ENCODE measurements at places on chromosomes 13 and 19.

GRCh38 chr19:14901675-14902260, 15.8 kb upstream of the OR7A17 start:
- no peak for DNase-seq

DNA sequence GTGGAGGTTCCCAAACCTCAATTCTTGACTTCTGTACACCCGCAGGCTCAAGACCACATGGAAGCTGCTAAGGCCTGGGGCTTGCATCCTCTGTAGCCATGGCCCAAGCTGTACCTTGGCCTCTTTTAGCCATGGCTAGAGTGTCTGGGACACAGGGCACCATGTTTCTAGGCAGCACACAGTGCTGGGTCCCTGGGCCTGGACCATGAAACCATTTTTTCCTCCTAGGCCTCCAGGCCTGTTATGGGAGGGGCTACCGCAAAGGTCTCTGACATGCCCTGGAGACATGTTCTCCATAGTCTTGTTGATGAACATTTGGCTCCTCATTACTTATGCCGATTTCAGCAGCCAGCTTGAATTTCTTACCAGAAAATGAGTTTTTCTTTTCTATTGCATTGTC, 701.4 kb downstream of the FGF9 start:
- no peak for DNase-seq

DNA sequence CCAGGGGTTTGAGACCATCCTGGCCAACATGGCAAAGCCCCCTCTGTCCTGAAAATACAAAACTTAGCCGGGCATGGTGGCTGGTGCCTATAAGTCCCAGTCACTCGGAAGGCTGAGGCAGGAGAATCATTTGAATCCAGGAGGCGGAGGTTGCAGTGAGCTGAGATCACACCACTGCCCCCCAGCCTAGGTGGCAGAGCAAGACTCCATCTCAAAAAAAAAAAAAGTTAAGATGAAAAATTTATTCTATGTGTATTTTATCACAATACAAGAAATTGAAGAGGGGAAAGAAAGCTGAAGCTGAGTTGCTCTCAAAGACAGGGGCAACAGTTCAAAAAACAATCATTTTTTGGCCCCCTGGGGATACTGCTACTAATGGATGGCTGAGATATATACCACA, 31.1 kb downstream of the INSR start:
- DNase-seq, result no peak

DNA sequence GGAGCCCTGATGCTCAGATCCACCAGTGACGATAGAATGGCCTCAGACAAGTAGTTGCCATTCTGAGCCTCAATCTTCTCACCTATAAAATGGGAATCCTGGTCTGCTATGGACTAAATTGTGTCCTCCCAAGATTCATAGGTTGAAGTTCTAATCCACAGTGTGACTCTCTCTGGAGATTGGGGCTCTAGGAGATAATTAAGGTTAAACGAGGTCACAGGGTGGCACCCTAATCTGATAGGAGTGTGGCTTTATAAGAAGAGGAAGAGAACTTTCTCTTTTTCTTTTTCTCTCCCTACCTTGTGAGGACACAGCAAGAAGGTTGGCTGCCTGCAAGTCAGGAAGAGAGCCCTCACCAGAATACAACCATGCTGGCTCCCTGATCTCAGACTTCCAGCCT, 214.1 kb downstream of the KATNAL1 start:
- no peak for DNase-seq

DNA sequence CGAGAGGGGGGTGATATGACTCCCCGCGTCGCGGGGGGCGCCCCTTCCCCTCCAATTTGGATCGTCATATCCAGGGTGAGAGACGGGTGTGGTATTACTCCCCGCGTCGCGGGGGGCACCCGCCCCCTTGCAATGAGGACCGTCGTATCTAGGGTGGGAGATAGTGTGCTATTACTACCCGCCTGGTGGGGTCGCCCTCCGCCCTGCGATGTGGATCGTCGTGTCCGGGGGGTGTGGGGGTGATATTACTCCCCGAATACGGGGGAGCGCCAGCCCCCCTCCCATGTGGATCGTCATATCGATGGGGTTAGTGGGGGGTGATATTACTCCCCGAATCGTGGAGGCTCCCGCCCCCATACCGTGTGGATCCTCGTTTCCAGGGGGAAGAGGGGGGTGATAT, 29.2 kb upstream of the RGCC start:
- DNase-seq, result peak; percentile 30

DNA sequence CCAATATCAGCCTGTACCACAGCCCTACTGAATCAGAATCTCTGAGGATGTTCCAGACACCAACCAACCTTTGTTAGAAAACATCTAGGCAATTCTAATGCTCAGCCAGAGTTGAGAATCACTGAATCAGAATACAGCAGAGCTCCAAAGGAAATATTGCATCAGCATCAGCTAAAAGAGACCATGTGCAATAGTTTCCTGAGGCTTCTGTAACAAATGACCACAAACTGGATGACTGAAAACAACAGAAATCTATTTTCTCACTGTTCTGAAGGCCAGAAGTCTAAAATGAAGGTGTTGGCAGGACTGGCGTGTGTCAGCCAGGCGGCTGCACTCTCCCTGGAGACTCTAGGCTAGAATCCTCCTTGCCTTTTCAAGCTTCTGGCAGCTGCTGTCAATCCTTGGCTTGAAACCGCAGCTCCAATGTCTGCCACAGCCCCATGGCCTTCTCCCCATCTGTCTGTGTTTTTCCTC, 1.2 kb upstream of the DCT start:
- DNase-seq, result no peak

- DNase-seq, result peak; percentile 41
Measured at GRCh38 chr19:1468821-1469254, 10.2 kb downstream of the C19orf25 start.

DNA sequence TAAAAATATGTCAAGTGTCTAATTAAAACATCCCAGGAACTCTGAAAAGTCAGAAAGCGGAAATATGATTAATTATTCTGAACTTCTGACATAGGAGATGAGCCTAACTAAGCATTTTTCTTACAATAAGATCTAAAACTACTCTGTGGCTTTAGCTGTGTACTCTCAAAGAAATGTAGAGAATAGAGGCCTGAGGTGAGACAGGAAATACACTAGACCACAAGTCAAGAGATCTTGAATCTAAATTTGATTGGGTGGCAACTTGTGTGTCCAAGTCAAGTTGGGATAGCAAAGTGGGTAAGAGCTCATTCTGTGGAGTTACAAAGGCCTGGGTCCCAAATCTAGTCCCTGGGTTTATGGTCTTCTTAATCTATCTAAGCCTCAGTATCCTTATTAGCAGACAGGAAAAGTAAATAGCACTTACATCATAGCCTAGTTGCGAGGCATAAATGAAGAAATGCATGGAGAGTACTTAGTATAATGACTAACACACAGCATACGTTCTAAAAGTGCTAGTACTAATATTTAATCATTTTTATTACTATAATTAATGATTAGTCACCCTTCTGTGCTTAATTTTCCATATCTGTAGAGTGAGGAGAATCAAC, 9.4 kb upstream of the LRRC63 start:
- DNase-seq, result no peak

- DNase-seq, result no peak
Measured at GRCh38 chr13:32438871-32439270, 10.9 kb upstream of the N4BP2L1 start.

GRCh38 chr19:35264268-35265125, 4.3 kb upstream of the USF2 start:
- DNase-seq, result no peak

- no peak for DNase-seq
Measured at GRCh38 chr19:46186717-46187101, 38.7 kb downstream of the IGFL2 start.

GRCh38 chr13:84399320-84400085, 517.2 kb upstream of the SLITRK1 start:
- DNase-seq, result no peak

All from stimulated activated CD8-positive, alpha-beta memory T cell treated with anti-CD3 and anti-CD28 coated beads, Interleukin-2, amount 100 ng/mL, for 48 hours (primary cell).